ENCODE measurements at places on chromosomes 3 and 15.

GRCh38 chr3:25338158-25338725 lies 89.8 kb upstream of the RARB start:
- no peak for DNase-seq

- no peak for DNase-seq
Observed at GRCh38 chr3:185796431-185797107, 28.3 kb downstream of the IGF2BP2 start.

DNA sequence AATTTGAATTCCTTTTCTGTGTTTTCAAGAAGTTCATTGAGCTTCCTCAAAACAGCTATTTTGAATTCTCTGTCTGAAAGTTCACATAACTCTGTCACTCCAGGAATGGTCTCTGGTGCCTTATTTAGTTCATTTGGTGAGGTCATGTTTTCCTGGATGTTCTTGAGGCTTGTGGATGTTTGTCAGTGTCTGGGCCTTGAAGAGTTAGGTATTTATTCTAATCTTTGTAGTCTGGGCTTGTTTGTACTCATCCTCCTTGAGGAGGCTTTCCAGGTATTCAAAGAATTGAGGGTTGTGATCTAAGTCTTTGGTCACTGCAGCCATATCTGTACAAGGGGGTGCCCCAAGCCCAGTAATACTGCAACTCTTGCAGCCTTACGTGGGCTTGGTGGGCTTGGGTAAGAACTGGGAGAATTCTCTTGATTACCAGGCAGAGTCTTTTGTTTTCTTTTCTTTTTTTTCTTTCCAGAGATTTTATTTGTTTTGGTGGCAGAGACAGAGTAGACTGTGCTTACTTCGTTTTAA lies 19.3 kb upstream of the CCNDBP1 start:
- DNase-seq, result no peak

DNA sequence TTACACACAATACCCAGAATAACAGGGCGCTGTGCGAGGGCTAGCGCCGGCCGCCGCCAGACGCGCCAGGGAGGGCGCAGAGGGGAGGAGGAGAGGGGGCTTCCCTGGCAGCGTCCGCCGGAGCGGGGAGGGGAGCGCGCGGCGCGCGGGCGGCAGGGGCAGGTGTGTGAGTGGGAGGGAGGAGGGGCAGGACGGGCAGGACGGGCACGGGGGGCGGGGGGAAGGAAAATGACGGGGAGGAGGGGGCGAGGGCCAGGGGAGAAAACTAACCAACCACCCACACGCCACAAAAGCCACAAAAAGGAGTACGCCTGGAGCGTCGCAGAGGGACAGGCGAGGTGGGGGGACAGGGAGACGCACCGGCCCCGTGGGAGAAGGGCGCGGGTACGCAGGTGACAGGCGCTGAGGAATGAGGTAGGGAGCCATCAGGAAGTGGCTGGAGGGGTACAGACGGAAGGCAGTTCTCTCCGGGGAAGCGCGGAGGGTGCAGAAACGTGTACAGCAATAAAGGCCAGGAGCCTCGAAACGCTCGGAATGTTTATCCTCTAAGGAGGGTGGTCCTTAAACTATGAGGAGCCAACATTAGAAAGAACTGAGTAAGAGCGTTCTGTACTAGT lies 610 bp upstream of the SATB1 start:
- DNase-seq, result peak; percentile 70

DNA sequence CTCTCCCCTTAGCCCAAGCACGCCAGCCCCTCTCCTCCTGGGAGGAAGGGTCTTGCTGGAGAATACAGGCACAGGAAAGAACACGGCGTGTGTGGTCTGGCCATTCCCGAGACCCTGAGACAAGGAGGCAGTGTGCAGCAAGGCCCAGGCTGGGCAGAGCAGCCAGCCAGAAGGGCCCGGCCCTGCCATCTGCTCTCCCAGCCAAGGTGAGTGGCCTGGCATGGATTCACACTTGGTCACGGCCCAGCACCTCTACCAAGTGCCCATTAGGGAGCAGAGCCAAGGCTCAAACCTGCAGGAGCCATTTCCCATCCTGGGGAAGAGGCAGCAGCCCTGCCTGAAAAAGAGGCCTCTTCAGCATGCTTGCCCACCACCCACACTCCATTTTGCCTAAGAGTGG lies 28.6 kb downstream of the MEGF11 start:
- DNase-seq, result no peak

- no peak for DNase-seq
Observed at GRCh38 chr3:127762787-127763105, 59.6 kb downstream of the MGLL start.

- DNase-seq, result no peak
Observed at GRCh38 chr3:80040067-80040466, 272.3 kb upstream of the ROBO1 start.

DNA sequence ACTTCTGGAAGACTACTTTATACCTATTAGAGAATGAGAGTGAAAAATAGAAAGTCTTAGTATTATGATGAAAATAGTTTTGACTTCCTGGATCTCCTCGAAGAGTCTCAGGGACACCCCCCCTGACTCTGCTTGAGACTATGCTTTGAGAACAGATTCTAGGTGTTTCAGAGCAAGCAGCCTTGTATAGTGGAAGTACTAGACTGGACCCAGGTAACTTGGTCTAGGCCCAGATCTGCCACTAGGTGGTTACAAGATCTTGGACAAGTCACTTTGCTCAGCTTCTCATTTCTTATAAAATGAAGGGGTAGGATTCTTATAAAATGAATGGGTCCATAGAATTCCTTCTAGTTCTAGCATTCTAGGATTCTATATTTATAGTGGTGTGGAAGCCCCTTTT lies 9.1 kb downstream of the ABHD5 start:
- DNase-seq, result no peak

- DNase-seq, result no peak
Observed at GRCh38 chr3:134918441-134918840, 123.4 kb downstream of the EPHB1 start.

DNA sequence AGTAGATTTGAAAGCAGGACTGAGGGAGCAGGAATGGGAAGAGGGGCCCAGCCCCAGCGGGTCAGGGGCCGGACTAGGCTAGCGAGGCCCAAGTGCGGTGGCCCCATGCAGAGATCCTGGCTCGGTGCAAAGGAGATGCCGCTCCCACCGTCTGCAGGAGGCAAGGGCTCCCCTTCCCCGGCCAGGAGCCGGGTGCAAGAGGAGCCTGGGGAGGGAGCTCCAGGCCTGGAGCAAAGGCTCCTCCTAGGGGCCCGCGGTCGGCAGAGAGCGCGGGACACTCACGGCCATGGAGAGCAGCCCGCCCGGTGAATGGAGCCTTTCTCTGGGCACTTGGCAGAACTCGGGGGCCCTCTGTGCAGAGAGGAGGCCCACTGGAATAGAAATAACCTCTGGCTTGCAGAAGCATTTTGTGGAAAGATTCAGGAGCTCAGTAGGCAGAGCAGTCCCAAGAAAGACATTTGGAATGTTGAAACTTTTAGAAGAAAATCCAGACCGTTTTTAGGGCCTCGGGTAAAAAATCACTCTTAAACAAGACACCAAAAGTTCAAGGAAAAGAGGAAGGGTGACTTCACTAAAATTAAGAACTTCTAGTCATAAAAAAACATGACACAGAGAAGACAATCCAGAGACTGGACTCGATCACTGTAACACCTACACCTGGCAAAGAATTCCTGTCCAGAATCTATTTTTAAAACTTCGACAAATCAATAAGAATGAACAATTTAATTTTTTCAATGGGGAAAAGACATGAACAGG lies 43.0 kb upstream of the USP3 start:
- DNase-seq, result no peak

- no peak for DNase-seq
Observed at GRCh38 chr15:33963831-33964664, 4.2 kb upstream of the CHRM5 start.

GRCh38 chr3:141881702-141882101 lies 5.3 kb downstream of the ATP1B3 start:
- no peak for DNase-seq

DNA sequence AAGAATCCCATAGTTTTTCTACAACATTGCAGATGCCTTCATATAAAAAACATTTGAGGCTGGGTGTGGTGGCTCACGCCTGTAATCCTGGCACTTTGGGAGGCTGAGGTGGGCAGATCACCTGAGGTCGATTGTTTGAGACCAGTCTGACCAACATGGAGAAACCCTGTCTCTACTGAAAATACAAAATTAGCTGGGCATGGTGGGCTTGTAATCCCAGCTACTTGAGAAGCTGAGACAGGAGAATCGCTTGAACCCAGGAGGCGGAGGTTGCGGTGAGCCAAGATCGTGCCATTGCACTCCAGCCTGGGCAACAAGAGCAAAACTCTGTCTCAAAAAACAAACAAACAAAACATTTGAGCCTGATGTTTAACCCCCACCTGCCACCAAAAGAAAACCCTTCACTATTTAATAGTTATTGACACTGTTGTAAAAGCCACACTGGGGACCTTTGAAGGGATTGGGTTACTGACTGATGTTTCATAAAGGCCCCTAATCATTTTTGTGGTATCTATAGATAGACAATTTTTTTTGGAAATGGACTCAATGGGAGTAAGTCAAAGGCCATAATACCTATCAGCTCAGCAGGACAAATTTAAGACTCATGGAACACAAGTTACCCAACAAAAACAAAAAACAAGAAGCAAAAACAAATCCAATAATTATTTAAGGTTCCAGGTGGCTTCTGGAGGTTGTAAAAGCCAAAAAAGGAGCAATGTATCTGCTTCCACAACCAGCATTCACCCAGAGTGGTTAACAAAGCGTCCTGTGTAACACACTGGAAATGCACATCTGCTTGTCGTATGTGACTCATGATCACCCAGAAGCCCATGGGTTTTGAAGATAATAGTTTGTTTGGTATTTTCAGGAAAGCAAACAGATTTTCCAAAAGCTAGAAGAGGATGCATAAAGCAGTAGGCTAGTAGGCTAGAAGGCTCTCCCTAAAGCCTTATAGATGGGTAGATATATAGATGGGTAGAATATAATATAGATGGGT lies 41.2 kb downstream of the CDCP1 start:
- no peak for DNase-seq

- DNase-seq, result no peak
Observed at GRCh38 chr3:53536282-53536681, 41.9 kb downstream of the CACNA1D start.

GRCh38 chr3:52052831-52053306 lies 3.5 kb downstream of the DUSP7 start:
- DNase-seq, result peak; percentile 23

GRCh38 chr3:165638034-165638433 lies 199.2 kb downstream of the BCHE start:
- DNase-seq, result no peak

- DNase-seq, result no peak
Observed at GRCh38 chr3:157132341-157132740, 27.6 kb downstream of the CCNL1 start.

GRCh38 chr3:138834596-138835396 lies at the start of gene PIK3CB:
Gene PIK3CB (minus strand): TSS chr3:138834928. CDS start chr3:138759343, 75,585 bp downstream.
- peak; percentile 80 for DNase-seq

- no peak for DNase-seq
Observed at GRCh38 chr15:69909719-69910444, 187.8 kb downstream of the TLE3 start.

GRCh38 chr3:107994956-107995715 lies 95.7 kb downstream of the CD47 start:
- no peak for DNase-seq

- no peak for DNase-seq
Observed at GRCh38 chr3:72380711-72381493, 467.3 kb downstream of the SHQ1 start.

- no peak for DNase-seq
Observed at GRCh38 chr3:168096210-168096652, 507 bp upstream of the GOLIM4 start.
